ENCODE measurements at places on chromosomes 2 and 18.

DNA sequence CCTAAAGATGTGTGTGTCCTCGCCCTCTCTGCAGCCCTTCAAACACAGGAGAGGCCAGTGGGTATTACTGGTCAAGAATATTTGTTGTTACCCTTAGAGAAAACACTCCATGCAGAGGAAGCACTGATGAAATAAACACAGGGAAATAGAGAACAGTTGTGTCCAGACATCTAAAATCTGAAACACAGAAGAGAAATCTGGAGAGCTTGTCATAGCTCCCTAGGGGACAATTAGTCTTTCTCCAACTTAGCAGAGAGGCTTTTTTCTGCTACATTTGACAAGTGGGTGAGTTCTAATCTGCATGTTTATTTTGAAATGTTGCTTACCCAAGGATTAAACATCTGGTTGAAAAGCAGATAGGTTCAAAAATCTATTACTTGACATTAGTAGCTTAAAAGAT lies 190.1 kb downstream of the CTNNA2 start:
- H3K4me3 ChIP-seq: no peak overlapping the region
- DNase-seq: no peak

GRCh38 chr2:235746257-235746934 lies 252.6 kb downstream of the AGAP1 start:
- H3K4me3 ChIP-seq: no peak overlapping the region
- H3K27me3 ChIP-seq: no peaks in the 10 kb centered on the region
- no peaks in the 10 kb centered on the region for H3K4me1 ChIP-seq
- peak; percentile 71 for DNase-seq
- H3K27ac ChIP-seq: no peak overlapping the region

- DNase-seq: no peak
- H3K27ac ChIP-seq: no peak overlapping the region
- H3K27me3 ChIP-seq: no peaks in the 10 kb centered on the region
- H3K4me1 ChIP-seq: no peaks in the 10 kb centered on the region
- no peaks in the 10 kb centered on the region for H3K36me3 ChIP-seq
- H3K4me3 ChIP-seq: no peak overlapping the region
These were observed 13.6 kb downstream of the TCF23 start for GRCh38 chr2:27162151-27163121.

GRCh38 chr2:112056626-112056987 lies 1.5 kb downstream of the TMEM87B start:
- H3K36me3 ChIP-seq: no peaks in the 10 kb centered on the region
- no peak for DNase-seq
- H3K4me3 ChIP-seq: no peak overlapping the region
